ENCODE measurements at places on chromosomes 3 and 15. TPM values are rescaled to one million over a fixed set of nuclear protein-coding genes. Genes with fewer than 3 reads are reported as not detected.

GRAMD2A gene
- 36.1 TPM for total RNA-seq

PRR20G gene
- total RNA-seq = not detected

B3GALNT1 gene
- 21.8 TPM for total RNA-seq

SLC12A1 gene
- not detected for total RNA-seq

Data from left lung (tissue), 14 donors.